ENCODE measurements at places on chromosomes 4 and X. TPM values are rescaled to one million over a fixed set of nuclear protein-coding genes. Genes with fewer than 3 reads are reported as not detected.

DNA sequence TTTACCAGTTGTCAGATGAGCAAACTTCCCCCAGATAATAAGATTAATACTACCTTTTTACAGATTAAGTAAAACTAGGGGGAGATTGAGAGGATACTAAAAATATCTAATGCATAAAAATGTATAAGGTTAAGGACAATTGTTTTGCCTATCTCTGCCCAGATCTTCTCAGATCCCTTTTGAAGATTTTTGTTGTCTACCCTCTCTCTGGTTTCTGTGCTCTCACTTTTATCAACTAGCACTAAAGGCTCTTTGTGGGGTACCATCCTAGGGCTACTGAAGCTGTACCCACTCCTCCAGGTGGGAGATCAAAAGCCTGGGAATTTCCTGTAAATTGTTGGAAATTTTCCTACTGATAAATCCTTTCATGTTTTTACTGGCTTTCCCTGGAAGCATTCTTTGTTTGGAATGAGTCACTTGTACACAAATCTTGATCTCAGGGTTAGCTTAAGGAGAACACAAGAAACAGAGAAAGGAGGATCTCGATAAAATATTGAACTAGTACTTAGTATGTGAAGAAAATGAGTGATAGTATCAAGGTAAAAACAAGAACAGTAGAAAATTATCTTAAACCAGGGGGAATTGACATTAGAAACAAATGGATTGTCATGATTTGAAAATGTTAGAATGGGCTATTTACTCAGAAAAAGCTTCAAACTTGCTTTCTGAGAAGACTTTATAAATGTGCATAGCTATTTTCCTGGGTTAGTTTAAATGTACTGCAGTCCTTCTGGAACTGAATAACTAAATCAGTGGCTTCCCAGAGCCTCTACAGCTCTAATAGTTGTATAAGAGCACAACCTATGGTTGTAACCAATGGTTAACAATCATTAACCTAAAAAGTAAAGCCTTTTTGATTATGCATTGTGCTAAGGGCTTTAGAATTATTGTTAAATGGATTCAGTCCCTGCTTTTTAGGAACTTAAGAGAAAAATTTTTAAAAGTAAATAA lies 679.9 kb upstream of the MAGEB2 start:
- H3K27me3 ChIP-seq, result no peaks in the 10 kb centered on the region
- no peaks in the 10 kb centered on the region for H3K36me3 ChIP-seq
- DNase-seq, result no peak
- H3K27ac ChIP-seq, result no peak overlapping the region

GUCY1A1 gene
- polyA plus RNA-seq, result not detected

PPEF1 gene
- polyA plus RNA-seq, result not detected

GRCh38 chr4:143502231-143502630 lies 11.3 kb upstream of the SMARCA5 start:
- no peaks in the 10 kb centered on the region for H3K4me1 ChIP-seq
- no peaks in the 10 kb centered on the region for H3K27me3 ChIP-seq
- DNase-seq, result no peak
- H3K36me3 ChIP-seq, result no peaks in the 10 kb centered on the region
- no peak overlapping the region for H3K27ac ChIP-seq
- H3K4me3 ChIP-seq, result no peak overlapping the region

Measured in K562 (cell line).